ENCODE measurements at places on chromosomes 16 and 17.
A peak's percentile ranks its signal among the peaks of the same experiment; 100 is the strongest.

- DNase-seq, result peak; percentile 73
These were observed 7.0 kb downstream of the CYTH1 start for GRCh38 chr17:78774956-78775571.

- DNase-seq, result no peak
These were observed 13.2 kb upstream of the NUP93 start for GRCh38 chr16:56716761-56717160.

- no peak for DNase-seq
These were observed at the start of gene ACSM5 for GRCh38 chr16:20409398-20410120. TSS of gene ACSM5 (plus strand) at chr16:20409534. CDS start at chr16:20411485, 1,951 bp downstream.

- DNase-seq, result peak; percentile 60
These were observed 2.8 kb upstream of the MEAK7 start for GRCh38 chr16:84507011-84507982.

- DNase-seq, result no peak
These were observed 13.2 kb upstream of the SLC6A2 start for GRCh38 chr16:55642611-55643010.
